ENCODE measurements at places on chromosomes 5 and 9.

- DNase-seq, result no peak
These were observed 499.0 kb downstream of the ACTL7B start for GRCh38 chr9:108356806-108357205.

- no peak for DNase-seq
These were observed 524.9 kb upstream of the ITGA1 start for GRCh38 chr5:52262844-52263243.

DNA sequence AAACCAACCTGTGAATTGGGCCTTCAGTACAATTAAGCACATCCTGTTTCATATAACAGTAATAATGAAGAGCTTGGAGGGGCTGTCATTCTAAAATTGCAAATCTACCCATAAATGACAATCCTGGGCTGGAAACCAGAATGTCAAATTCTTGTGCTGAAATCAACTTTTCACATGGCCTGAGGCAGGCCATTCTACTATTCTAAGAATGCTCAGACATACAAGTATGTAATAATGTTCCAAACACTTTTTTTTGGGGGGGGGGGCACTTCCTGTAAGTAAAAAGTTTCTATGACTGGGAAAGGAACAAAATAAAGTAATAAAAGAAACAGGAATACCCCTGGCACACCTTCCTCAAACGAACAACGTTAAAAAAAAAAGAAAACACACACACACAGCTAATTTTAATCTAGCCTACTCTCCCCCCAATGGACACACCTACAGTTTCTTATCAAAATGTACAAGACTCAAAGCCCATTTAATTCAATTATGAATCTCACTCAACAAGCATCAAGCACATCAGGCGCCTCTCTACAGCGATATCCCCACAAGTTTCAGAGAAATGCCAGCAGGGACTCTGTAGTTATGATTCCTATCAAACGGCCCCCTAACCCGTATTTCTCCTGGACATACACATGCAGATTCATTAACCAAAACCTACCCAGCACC, 1.4 kb downstream of the ETF1 start:
- DNase-seq, result peak; percentile 35

DNA sequence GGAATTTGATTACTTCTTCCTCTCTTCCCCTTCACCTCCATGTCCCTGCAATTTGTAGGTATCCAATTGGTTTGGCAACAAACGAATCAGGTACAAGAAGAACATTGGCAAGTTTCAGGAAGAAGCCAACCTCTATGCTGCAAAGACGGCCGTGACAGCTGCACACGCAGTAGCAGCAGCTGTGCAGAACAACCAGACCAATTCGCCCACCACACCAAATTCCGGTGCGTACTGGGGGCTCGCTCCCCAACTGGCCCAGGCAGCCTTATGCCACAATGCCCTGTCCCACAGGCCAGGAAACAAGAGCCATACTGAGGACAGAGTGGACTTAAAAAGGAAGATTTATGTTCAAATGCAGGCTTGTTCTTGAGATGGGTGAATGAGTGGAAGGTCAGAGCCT, 213.5 kb downstream of the PBX3 start:
- no peak for DNase-seq

GRCh38 chr9:36341936-36342577, 58.0 kb downstream of the RNF38 start:
- no peak for DNase-seq

DNA sequence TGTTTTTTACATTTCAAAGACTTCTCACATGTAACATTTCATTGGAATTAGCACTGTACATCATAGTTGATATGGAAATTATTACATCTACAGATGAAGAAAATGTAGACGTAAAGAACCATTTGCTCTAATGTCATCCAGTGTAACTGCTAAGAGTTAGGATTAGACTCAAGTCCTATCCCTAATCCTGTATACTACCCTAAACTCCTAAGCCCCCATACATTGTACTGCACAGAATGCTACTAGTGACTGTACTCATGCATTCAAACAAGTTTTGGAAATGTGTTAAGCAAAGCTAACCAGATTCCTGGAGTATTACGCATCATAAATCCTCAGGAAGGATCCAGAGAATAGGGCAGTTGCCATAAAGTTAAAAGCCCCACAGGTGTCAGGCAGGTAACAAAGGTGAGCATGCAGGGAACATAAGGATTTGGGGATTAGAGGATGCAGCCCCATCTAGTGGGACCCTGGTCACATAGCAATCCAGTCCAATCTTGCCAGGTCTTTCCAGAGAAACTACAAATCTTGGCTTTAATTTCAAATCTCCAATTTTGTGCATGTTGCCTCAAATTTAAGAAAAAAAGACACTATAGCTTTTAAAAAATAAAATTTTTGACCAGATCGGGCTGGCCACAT, 32.0 kb downstream of the HAVCR1 start:
- no peak for DNase-seq

DNA sequence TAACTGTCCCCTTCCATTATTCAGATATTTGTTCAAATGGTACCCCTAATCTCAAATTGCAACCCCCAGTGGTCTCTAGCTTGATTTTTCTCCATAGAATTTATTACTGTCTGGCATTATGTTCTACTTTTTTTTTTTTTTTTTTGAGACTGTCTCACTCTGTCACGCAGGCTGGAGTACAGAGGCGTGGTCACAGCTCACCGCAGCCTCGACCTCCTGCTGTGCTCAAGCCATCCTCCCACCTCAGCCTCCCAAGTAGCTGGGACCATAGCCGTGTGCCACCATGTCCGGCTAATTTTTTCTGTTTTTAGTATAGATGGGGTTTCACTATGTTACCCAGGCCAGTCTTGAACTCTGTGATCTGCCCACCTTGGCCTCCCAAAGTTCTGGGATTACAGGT, 2.0 kb upstream of the REEP5 start:
- DNase-seq, result no peak

DNA sequence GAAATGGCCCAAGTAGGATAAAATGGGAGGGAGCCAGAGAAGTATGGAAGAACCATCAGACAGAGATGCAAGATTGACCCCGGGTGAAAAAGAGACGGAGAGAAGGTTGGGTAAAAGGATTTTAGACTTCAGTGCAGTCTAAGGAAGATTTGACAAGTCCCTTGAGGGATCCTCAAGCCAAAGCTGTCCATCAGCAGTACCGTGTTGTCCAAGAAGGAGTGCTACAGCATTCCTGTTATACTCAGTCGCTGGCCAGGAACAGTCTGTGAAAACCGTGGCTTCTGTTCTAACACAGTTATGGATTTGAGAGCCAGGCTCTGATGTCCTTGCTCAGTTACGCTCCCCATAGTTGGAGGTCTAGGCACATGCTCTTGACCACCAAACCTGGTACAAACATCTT, 383.9 kb upstream of the DAB2 start:
- no peak for DNase-seq

DNA sequence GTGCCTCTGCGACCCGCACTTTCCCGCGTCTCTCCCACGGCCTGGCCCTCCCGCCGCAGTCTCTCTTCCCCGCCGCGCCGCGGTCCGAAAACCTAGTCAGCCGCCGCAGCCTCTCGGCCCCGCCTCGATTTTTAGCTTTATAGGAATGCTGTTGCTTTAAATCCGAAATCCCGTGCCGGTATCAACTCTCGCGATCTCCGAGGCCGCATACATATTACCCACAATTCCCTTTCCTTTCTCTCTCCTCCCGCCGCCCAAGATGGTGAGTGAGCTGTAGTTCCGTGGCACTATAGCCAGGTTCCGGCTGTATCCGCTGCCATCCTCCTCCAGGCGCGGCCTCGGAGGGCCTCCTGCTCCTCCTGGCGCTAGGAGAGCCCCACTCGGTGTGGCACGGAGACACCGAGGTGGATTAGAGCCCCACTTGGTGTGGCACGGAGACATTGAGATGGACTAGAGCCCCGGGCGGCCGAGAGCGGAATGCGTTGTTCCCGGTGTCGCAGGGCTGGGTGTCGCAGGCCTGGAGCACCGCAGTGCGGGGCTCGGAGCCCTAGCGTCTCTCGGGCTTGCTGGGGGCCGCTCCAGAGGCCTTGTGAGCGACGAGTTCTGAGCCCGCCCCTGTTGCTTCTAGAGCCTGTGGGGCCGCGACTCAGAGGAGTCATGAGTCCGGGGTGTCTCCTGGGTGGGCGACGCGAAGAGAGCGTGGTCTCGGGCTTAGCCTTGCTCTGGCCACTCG, at the start of the genes MED22 and RPL7A:
Gene MED22, minus strand, starts transcription at position 147 of the 733 bp plus-strand sequence. CDS start 1,469 bp downstream, outside the sequence.
Gene RPL7A, plus strand, starts transcription at position 234 of the 733 bp plus-strand sequence. Its CDS starts 26 bp downstream, at position 260.
- DNase-seq, result peak; percentile 95

- peak; percentile 17 for DNase-seq
These were observed 533 bp downstream of the SREK1IP1 start for GRCh38 chr5:64767959-64768357.

GRCh38 chr5:55151923-55152842, 7.8 kb upstream of the GPX8 start:
- peak; percentile 91 for DNase-seq

DNA sequence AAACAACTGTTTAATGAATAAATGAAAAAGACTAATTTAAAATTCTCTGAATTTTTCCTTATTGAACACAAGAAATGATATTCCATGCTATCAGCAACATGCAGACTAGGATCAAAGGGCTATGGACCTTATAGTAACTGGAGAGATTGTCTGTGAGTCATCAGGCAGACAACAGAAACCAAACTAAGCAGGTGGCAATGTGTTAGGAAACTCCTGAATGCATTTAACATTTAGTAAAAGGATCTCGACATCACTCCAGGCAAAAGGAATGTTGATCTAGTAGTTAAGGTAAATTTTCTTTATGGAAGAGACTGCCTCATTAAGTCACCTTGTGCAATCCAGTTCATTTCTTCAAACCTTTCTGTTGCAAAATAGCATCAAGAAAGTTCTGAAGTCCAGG, 58.4 kb downstream of the ARL15 start:
- no peak for DNase-seq

GRCh38 chr5:147259837-147260236, 25.0 kb downstream of the STK32A start:
- DNase-seq, result no peak

GRCh38 chr5:17379100-17379951, 118.7 kb upstream of the TAF11L2 start:
- DNase-seq, result no peak

- peak; percentile 81 for DNase-seq
These were observed 141.8 kb upstream of the CD180 start for GRCh38 chr5:67338421-67338820.

DNA sequence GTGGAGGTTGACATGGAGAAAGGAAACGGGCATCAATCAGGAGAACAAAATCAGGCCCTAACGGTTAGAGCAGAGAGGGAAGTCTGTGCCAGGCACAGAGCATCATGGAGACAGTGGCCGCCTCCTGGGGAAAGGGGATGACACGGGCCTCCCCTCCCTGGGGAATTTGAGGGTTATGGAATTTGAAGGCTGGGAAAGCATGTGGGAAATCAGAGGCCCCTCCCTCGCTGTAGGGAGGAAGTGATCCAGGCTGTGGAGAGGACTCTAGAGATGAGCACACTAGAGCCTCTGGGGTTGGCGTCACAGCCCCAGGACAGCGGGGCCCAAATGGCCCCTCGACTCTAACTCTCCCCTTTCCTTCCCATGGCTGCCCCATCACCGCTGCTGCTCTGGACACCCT, 36.7 kb downstream of the PROP1 start:
- DNase-seq, result no peak

- no peak for DNase-seq
These were observed 58.9 kb upstream of the RXRA start for GRCh38 chr9:134267305-134267880.

DNA sequence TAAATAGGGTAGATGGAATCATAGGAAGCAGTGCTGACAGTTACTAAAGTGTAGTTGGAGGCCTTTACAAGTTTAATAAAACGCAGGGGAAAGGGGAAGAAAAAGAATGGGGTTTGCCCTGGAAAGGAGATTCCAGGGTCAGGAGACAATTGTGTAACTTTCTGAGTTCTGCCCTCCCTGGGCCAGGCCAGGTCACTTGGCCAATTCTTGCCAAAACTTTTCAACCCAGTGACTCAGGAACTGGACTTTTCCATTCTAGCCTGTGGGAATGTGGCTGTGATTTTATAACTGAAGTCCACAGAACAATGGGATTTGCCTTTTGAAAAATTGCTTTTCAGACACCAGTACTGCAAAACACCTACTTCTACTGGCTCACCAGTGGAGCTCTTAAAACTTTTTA, 289.8 kb upstream of the ANKRD55 start:
- DNase-seq, result peak; percentile 42

DNA sequence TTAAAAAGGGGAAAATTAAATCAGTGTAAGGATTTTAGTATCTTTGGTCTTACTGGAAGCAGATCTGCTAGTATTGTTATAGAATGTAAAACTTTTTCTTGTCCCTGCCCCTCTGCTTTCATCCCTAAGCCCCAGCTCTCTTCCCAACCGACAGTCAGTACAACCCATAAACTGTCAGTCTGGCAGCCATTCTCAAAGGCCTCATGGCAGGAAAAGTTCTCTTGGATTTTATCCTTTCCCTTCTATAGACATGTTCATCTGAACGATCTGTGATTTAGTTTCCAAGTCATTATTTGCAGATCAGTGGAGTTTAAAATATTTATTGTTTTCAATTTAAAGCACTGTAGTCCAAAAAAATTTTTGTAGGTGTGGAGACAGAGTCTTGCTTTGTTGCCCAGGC, 39.2 kb downstream of the ARRDC3 start:
- no peak for DNase-seq

DNA sequence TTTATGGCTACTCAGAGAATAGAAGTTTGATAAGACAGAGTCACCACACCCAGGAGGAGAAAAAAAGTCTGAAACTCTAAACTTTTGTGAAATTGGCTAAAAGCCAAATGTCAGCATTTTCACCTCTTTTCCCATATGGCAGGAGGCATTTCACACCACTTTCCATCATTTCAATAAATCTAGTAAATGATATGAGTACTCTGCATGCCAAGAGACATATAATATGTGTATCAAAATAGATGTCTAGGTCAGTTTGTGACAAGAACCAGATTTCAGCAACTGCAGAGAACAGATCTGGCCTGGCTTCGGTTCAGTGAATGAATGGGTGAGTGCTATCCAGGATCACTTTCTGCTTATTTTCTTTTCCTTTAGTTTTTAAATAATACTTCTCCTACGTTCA, 470.8 kb downstream of the ENC1 start:
- DNase-seq, result no peak

- DNase-seq, result no peak
These were observed 218.9 kb upstream of the NMUR2 start for GRCh38 chr5:152623951-152624350.

GRCh38 chr9:81071108-81071507, 618.2 kb downstream of the TLE1 start:
- DNase-seq, result no peak

GRCh38 chr5:153896701-153897100, 142.0 kb downstream of the FAM114A2 start:
- DNase-seq, result peak; percentile 55

DNA sequence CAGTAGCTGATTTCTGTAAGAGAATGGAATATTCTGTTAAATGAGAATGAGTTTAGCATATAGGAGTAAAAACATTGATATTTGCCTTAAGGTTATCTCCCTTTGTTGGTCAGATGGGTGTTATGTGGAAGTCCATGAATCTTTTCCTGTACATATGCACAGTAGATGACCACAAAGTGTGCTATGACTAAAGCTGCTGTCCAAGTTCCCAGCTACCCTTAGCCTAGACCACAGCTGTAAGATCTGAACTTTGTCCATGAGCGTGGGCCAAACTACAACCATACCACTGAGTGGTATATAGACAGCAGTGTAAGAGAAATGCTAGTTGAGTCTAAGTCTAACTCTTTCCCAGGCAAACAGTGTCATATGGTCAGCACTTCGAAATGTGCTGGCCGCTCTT, 48.8 kb downstream of the CD180 start:
- DNase-seq, result no peak

GRCh38 chr5:117690612-117691011, 1116.0 kb upstream of the SEMA6A start:
- no peak for DNase-seq

- DNase-seq, result no peak
These were observed 131.3 kb upstream of the CCDC180 start for GRCh38 chr9:97176206-97176605.

- DNase-seq, result no peak
These were observed 341.0 kb upstream of the PANK3 start for GRCh38 chr5:168920019-168920810.

GRCh38 chr5:94180761-94181160, 437.6 kb downstream of the KIAA0825 start:
- no peak for DNase-seq
